ENCODE measurements at places on chromosomes 11 and 22. TPM values are rescaled to one million over a fixed set of nuclear protein-coding genes. Genes with fewer than 3 reads are reported as not detected.
A peak's percentile ranks its signal among the peaks of the same experiment; 100 is the strongest.

The CASTOR1 gene
- 26.8 TPM for polyA plus RNA-seq

The BDNF gene
- polyA plus RNA-seq: 3.2 TPM

DNA sequence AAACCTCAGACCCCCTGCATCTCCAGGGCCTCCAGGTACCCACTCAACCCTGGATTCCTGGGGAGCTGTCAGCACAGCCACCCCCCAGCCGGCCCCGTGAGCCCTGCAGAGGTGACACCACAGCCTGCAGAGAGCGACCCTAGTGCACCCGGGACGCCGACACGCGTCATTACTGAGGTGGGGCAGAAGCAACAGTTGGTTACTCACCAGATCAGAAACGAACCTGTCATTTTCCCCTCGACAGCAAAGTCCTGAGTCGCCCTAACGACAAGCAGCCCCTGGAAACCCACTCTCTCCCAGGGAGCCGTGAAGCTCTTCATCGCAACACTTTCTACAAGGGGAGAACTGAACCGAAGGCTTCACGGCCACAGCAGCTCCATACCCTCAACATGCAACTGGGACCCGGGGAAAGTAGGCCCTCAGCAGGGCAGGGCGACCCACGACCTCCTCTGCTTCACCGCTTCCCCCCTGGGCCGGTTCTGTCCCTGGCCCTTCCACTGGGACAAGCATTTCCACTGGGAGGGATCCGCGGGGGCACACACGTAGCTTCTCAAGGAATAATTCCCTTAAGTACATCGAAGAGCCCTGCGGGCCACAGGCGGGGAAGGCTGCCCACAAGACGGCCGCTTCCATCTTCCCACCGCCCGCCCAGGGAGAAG is 1.6 kb downstream of the BRD1 start:
- peak; percentile 15 for DNase-seq

GRCh38 chr11:31340903-31341572 is 28.5 kb downstream of the DCDC1 start:
- DNase-seq: peak; percentile 43

GRCh38 chr11:3831378-3832239 is 9.2 kb downstream of the RHOG start:
- DNase-seq: no peak

GRCh38 chr22:33404723-33405122 is 346.5 kb upstream of the SYN3 start:
- DNase-seq: no peak

DNA sequence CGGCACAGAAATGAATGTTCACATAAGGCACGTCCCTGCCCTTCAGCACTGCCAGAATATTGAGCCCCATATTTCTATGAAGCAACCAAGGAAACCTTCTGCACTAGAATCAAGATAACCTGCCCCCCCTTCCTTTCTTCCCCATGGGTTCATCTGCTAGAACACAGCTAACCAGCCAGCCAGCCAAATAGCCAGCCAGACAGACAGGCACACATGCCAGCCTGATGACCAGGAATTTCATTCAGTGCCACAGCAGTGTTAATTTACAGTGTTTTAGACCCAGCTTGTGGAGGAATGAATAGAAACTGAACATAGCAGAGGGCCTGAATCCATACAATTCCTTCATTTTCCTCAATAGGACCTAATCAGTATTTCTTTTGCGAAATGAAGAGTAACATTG is 57.0 kb downstream of the TENM4 start:
- DNase-seq: no peak

GRCh38 chr22:19059481-19060278 is 62.5 kb downstream of the DGCR2 start:
- DNase-seq: no peak

- DNase-seq: no peak
These were observed 8.2 kb upstream of the SEC14L3 start for GRCh38 chr22:30479981-30480380.

GRCh38 chr11:13668957-13669521 is 571 bp downstream of the FAR1 start:
- DNase-seq: peak; percentile 45

- DNase-seq: no peak
These were observed 29.8 kb downstream of the AHNAK start for GRCh38 chr11:62516736-62517371.

GRCh38 chr11:63405114-63405513 is 35.5 kb downstream of the SLC22A9 start:
- DNase-seq: no peak

DNA sequence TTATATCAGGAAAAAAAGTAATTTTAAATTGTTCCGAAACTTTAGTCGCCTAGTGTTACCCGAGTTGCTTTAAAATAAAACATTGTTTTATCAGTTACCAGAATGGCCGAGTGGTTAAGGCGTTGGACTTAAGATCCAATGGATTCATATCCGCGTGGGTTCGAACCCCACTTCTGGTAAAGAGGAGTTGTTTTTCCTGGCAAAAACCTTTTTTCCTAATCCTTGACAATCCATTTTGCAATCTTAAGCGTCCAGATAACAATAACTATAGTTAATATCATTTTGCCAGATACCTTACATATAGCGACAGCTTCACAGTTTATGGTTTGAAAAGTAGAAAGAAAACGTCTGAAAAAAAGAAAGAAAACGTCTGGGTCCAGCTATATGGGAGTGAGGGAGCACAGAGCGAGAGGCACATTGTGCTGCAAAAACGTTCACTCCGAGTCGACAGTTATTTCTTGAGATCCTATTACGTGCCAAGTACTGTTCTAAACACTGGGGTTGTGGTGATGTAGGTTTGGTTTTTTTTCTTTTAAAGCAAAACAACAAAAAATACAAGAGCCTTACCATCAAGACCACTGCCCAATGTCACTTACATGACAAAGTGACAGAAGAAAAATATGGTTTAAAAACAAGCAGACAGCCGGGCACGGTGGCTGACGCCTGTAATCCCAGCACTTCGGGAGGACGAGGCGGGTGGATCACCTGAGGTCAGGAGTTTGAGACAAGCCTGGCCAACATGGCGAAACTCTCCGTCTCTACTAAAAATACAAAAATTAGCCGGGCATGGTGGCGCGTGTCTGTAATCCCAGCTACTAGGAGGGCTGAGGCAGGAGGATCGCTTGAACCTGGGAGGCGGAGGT is 40.6 kb downstream of the OR4D9 start:
- peak; percentile 78 for DNase-seq

All from endothelial cell of umbilical vein (primary cell).